ELF-1 (cell line): ENCODE measurements at places on chromosomes 12 and 14.

GRCh38 chr14:72714094-72714493, 179.8 kb downstream of the DPF3 start:
- DNase-seq, result no peak

DNA sequence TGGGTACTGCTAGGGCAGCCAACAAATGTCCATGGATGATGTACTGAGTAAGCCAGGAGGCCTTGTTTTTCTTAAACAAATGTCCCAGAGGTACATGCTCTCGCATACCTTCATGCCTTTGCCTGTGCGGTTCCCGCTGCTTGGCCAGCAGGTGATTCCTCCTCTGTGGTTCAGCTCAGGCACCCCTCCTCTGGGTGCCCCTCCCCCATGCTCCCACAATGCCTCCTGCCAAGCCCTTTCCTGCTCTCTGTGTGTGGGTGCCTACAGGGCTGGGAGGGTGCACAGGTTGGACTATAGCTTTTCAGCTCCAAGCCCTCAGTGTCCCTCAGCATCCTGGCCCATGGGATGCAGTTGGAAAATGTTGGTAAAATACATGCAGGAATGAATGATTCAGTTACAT, 23.5 kb downstream of the ASB2 start:
- DNase-seq, result no peak

GRCh38 chr12:4089121-4089606, 184.4 kb upstream of the CCND2 start:
- no peak for DNase-seq

GRCh38 chr14:78091361-78091760, 78.8 kb upstream of the NRXN3 start:
- no peak for DNase-seq

- DNase-seq, result no peak
Observed at GRCh38 chr12:19706936-19707335, 267.6 kb downstream of the AEBP2 start.

GRCh38 chr14:73634011-73634833, 10.6 kb upstream of the DNAL1 start:
- DNase-seq, result peak; percentile 74
